Activated CD4-positive, alpha-beta T cell treated with anti-CD3 and anti-CD28 coated beads for 24 hours (primary cell): ENCODE measurements at places on chromosomes 6 and 20.

DNA sequence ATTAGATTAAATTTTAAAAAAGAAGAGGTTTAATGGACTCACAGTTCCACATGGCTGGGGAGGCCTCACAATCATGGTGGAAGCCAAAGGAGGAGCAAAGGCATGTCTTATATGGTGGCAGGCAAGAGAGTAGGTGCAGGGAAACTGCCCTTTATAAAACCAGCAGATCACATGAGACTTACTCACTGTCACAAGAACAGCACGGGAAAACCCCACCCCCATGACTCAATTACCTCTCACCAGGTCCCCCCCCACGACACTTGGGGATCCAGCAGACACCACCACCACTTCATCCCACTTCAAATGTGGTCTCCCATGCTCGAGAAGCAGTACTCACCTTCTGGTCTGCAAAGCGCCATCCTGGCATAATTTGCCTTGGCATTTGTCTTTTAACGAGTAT, 24.6 kb downstream of the MTFR2 start:
- DNase-seq: peak; percentile 29

DNA sequence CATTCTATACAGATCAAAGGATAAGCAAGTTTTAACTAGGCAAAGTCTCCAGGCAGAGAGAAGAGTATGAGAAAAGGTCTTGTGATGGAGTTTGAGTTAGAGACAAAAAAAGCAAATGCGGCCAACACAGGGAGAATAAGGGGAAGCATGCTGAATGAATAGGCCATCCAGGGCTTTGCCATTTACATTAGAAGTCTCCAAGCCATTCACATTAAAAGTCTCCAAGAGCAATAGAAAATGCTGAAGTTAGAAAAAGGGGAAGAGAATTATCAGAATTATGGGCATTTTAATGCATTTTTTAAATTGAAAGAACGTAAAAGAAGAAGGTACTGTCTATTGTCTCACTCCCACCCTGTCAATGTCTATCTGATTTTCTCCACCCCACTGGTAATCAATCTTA, 49.4 kb downstream of the PDSS2 start:
- DNase-seq: no peak

DNA sequence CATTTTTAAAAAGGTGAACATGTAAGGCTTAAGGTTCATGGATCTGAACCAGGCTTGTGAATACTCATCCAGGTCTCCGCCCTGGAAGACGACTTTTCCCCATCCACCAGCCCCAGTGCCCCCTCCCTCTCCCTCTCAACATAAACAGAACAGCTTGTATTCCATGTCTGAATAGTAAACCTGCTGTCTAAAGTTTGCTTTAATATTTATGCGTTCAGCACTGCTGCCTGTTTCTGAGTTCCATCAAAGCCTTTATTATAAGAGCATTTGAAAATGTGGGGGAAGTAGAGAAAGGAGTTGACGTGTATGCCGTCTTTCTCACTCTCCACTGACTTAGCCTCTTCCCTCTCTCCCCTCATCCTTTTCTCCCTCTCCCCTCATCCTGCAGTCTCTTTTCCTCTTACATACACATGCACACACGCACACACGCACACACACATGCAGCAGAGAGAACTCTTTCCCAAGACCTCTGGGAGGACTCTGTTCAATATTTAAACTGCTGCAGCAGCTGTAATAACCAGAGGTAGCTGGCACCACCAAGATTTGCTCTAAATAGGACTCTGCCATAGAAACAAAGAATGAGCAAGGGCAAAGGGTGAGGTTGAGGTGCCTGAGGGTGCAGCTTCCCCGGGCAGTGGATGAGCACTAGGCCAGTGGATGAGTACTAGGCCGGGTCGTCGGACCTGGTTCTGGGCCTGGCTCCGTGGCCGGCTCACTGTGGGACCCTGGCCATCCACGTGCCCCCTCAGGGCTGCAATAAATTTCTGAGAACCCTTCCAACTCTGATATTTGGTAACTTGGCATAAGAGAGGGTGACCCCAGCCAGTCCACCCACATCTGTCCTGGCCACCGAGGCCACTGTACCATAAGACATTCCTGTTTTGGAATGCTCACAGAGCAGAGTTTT, 35.4 kb upstream of the VSTM2L start:
- DNase-seq: no peak

GRCh38 chr20:44723391-44723790, 8.2 kb downstream of the CCN5 start:
- no peak for DNase-seq

DNA sequence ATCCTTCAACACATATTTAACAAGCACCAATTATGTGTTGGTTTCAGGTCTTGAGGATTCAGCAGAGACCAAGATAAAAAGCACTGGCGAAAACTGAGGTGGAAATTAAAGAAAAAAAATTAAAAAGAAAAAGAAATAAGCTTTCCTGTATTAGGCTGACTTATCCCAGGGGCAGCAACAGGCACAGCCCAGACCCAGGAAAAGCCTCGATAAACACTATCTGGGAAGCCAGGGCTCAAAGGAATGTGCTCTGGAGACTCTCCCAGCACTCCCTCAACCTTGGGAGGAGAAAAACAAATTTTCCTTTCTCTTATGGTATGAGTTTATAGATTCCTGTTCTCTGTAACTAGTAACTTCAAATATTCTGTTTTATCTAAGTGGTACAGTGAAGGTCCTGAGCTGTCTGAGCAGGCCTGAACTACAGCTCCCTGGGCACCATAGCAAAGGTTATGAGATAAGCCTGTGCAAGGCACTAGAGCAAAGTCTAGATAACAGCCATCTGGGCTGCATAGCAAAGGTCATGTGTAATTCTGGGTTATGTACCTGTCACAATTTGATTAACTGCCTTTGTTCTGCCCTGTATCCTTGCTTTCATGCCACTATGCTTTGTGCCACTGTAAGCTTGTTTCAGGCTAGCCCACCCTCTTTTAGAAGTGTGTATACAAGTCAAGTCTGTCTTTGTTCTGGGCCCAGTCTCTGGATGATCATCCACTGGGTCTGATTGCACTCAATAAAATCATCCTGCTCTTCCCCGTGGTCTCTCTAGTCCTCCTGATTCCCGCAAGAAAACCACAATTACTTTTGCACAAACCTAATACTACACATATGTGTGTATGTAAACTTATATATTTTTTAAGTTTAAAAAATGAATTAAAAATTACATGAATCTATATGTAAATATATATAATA, 54.0 kb downstream of the IL22RA2 start:
- DNase-seq: no peak

GRCh38 chr6:161561908-161562307, 288.0 kb upstream of the AGPAT4 start:
- DNase-seq: no peak

DNA sequence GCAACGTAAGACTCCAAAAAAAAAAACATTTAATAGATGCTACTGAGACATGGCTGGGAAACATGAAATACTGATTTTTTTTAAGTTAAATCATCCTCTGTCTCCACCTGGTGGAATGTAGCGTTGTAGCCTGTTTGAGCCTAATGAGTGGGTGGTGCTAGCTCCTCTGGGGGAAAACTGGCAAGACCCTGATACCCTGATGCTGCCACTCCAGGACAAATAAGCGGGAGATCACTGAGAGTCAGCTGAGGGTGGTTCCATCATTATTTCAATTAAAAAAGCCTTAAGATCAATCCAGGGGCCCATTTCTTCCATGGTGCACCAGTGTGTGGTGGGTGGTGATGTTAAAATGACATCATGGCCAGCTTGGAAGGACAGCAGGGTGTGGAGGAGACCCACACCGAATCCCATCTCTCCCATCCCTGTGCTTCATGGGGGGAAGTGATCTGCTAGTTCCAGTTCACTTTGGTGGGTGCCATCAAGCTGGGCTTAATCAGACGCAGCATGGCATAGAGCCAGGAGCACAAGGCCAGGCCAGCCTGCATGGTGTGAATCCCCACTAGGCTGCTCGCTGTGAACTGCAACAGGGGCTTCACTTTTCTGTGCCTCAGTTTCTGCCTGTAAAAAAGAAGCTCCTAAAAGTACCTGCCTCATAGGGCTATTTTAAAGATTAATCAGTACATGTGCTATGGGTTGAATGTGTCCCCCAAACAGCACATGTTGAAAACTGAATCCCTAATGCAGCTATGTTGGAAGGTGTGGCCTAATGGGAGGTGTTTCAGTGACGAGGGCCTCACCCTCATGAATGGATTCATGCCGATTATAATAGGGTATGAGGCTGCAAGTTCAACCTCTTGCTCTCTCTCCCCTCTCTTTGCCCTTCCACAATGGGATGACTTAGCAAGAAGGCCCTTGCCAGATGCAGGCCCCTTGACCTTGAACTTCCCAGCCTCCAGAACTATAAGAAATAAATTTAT, 13.0 kb upstream of the MRPS10 start:
- no peak for DNase-seq

DNA sequence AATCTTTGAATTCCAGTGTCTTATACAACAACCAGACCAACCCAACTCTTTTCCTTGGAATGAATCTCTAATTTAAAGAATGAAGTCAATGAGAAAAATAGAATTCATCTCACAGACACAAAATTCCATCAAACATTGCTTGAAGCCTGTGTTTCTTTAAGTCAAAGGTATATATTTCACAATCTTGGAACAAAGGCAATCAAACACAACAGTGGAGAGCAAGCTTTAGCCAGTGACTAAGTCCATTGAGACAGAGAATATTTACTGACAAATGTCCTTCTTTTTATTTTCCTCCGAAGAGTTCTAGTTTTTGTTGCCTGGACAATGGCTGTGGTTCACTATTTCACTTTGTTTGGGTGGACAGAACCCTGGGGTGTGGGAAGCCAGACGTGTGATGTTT, 35.8 kb downstream of the MEP1A start:
- DNase-seq: no peak

GRCh38 chr6:128667339-128667858, 147.0 kb upstream of the PTPRK start:
- DNase-seq: no peak

- no peak for DNase-seq
Measured at GRCh38 chr20:41054847-41055230, 26.2 kb downstream of the TOP1 start.

GRCh38 chr6:24403501-24403824, 727 bp downstream of the MRS2 start:
- no peak for DNase-seq

DNA sequence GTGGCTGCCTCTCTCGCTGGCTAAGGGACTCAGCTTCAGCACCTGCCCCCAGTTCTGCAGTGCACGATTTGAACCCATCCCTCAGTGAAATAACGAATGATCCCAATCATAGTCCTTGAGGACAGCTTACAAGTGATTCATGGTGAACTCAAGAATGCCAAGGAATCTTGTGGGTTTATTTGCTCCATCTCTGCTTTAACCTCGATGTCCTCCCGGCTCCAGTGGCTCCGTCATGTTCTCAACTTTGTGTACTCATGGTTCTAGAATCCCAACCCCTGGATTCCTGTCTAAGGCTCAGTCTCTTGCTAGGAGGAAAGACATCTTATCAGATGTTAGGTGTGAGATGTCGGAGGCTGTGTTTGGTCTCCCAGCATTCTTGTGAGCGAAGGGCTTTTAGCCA, 29.0 kb upstream of the GTSF1L start:
- no peak for DNase-seq

DNA sequence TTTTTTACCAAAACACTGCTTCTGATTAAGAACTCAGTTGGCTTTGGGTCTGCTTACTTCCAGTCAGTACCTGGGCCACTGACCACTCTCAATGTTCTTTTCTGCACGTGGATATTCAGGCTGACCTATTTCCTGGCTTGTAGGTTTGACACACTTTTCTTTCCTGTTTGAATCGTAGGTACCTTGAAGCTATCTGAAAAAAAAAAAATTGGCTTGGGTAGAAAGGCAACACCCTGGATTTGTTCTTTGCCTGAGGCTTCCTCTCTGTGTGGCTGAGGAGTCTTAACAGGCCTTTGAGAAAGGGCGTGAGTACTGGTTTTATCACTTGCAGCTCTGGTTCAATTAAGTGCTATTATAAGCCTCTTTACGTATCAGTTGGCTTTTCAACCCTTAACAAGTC, 60.6 kb upstream of the IL20RA start:
- no peak for DNase-seq

DNA sequence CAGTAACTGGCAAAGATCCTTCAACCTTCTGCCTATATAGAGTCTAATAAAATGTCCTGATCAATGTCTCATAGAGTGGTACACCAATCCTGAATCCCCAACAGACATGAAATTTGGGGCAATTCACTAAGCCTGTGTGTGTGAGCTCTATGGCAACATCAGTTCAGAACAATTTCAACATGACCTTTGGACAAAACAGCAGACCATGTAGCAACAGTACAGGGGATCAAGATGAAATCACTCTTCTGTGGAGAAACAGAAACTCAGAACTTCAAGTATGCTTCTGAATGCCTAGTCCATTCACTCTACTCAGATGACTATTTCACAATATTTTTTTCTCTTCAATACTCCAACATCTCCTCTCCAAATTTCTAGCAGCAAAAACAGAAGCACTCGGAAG, 49.1 kb upstream of the OPRM1 start:
- DNase-seq: no peak

DNA sequence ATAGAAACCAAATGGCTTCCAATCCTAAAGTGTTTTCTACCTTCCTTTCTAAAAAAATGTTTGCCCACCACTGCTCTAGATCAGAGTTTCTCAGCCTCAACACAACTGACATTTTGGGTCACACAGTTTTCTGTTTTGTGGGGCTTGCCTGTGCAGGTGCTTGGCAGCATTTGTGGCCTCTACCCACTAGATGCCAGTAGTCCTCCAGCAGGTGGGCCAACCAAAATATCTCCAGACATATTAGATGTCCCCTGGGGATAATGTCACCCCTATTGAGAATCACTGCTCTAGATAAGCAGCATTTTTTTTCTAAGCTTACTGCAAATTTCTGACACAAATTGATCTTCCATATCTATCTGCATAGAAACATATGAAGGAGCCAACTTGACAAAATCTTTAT, 26.3 kb upstream of the EPM2A start:
- DNase-seq: no peak

- no peak for DNase-seq
Measured at GRCh38 chr6:13710552-13711323, 897 bp downstream of the RANBP9 start.

- no peak for DNase-seq
Measured at GRCh38 chr20:25321262-25321831, 69.3 kb downstream of the ABHD12 start.

DNA sequence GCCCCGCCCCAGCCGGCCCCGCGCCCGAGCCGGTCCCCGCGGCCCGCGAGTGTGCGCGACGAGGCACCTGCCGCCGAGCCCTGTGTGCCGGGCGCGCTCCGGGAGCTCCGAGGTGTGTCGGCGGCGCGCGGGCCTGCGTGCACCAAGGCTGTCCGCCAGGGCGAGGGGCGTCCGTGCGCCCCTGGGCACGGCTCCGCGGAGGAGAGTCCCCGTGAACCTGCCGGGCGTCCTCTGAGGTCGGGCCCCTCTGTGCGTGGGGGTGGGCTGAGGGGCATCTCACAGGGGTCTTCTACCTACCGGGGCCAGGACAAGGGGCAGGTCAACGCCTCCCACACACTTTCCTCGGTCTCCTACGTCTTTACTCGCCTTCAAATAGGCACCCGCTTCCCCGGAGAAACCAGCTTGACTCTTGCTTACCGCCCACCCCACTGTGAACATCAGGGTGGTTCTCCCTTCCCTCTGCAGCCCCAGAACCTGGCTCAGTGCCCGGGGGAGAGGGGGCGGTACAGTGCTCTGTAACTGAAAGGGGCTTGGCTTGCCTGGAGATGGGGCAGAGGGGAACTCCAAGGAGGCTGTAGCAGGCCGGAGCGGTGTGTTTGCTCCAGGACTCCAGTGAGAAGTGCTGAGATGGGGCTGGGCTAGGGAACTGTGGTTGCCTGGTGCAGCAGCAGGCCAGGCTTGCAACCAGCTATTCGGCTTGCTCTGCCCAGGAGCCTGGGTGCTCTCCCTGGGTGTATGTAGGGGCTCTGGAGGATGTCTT, at the start of gene SAMD10:
Gene SAMD10 (minus strand): TSS at position 86 of the 760 bp plus-strand sequence. CDS start 175 bp downstream, outside the sequence.
- peak; percentile 79 for DNase-seq
